ENCODE measurements at places on chromosomes 2 and 18.

DNA sequence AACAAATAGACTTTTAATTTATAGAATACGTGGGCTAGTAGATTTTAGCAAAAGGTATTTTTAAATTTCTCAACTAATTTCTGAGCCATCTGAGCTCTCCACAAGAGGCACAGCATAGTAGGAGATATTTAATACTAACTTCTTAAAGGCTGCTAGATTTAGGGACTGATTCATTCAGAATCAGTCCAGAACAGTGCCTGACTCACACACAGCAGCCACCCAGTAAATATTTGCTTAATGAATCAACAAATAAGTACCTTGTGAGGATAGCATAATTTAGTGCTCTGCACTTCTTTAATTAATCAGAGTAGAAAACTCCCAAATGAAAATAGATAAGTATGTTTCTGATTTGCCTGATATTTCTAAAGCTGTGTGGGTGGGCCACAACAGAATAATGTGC lies 35.6 kb upstream of the SYT4 start:
- H3K27me3 ChIP-seq = no peaks in the 10 kb centered on the region
- no peak overlapping the region for H3K27ac ChIP-seq
- DNase-seq = no peak
- H3K36me3 ChIP-seq = no peaks in the 10 kb centered on the region
- H3K4me3 ChIP-seq = no peak overlapping the region
- H3K4me1 ChIP-seq = no peaks in the 10 kb centered on the region

DNA sequence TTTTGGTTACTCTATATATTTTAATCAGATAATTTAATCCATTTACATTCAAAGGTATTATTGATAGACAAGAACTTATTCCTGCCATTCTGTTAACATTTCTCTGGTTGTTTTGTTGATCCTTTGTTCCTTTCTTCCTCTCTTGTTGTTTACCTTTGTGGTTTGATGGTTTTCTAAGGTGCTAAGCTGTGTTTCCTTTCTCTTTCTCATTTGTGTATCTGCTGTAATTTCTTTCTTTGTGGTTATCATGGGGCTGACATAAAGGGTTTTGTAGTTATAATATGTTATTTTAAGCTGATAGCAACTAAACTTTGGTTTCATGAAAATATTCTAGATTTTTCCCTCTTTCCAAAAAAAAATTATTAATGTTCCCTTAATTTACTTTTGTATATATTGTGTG lies 179.2 kb downstream of the NDUFA10 start:
- no peaks in the 10 kb centered on the region for H3K4me1 ChIP-seq
- no peak for DNase-seq
- no peak overlapping the region for H3K4me3 ChIP-seq
- no peaks in the 10 kb centered on the region for H3K36me3 ChIP-seq
- no peak overlapping the region for H3K27ac ChIP-seq

DNA sequence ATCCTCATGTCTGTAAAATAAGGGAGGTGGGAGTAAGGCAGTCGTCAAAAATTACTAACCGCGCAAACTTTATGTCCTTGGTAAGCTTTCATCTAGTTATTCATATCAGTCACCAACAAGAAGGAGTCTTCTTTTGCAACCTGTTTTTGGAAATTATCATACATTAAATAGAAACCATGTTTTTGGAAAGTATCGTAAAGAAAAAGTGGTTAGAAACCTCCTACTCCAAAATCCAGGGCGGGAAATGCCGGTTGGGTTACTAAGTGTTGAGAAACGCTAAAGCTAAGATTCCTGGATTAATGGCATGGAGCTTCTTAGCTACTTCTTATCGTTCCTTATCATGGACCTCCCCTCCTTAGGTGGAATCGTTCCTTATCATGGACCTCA lies 778 bp downstream of the BBS5 start:
- no peak for DNase-seq
- H3K27ac ChIP-seq = no peak overlapping the region
- H3K4me3 ChIP-seq = peak overlapping the region; percentile 85

DNA sequence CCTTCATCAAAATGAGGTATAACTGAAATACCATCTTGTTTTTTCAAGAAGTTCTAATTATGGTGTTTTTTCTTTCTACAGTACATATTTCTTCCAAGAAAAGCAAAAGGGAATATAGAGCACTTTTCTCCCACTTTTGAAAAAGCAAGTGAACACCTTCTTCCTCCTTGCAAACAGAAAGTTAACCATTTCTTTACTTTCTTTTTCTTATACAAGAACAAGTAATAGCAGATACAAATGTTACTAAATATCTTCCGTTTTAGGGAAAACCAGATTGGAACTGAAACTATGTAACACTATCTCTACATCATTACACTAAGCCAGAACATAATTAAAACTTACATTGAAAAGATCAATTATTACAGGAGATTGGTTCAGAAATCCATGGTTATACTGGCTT lies 44.0 kb downstream of the COBLL1 start:
- H3K27me3 ChIP-seq = no peaks in the 10 kb centered on the region
- H3K4me3 ChIP-seq = no peak overlapping the region
- no peak for DNase-seq
- no peaks in the 10 kb centered on the region for H3K36me3 ChIP-seq
- H3K4me1 ChIP-seq = peaks cover 34% of the 10 kb centered on the region

DNA sequence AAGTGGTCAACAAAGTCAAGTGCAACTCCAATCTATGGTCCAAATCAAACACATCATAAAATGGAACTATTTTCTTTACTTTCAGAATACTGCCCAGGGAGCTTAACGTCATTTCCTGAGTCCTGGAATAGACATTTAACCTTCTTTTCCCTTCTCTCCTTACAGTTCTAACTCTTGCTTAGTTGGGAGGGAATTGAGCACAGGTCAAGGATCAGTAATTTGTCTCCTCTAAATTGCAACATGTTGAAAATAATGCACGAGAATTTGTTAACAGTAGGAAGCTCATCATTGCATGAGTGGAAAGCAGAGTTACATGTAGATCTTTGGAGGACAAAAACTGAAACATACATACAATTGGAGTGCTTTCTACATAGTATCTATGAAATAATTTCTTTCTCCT lies 87.7 kb downstream of the MEP1B start:
- H3K4me3 ChIP-seq = no peak overlapping the region
- peaks cover 21% of the 10 kb centered on the region for H3K4me1 ChIP-seq
- no peak overlapping the region for H3K27ac ChIP-seq
- no peaks in the 10 kb centered on the region for H3K36me3 ChIP-seq
- no peaks in the 10 kb centered on the region for H3K27me3 ChIP-seq
- no peak for DNase-seq

DNA sequence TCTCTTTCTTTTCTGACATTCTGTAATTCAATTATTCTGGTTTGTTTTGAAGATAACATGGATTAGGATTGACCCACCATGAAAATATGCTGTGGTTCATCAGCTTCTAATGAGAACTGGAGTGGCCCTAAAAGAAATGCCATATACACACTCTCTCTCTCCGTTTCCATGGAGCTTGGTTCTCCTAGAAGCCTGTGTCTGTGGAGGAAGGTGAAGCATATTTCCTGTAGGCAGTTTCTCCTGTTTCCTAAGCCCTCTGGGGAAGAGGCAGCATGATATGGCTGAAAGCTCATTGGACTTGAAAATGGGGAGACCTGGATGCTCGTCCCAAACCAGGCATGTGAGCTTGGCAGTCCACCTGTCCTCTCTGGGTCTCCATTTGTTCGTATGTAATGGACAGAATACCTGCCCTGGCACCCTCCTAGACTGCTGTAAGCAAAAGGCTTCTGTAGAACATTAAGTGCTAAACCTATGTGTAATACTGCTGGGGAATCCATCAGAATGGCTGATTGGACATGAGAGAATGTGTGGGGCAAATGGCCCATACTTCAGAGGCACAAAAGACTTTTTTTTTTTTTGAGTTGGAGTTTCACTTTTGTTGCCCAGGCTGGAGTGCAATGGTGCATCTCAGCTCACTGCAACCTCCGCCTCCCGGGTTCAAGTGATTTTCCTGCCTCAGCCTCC lies 75.3 kb upstream of the PPP1CB start:
- no peak overlapping the region for H3K4me3 ChIP-seq
- no peaks in the 10 kb centered on the region for H3K27me3 ChIP-seq
- no peak overlapping the region for H3K27ac ChIP-seq
- H3K36me3 ChIP-seq = no peaks in the 10 kb centered on the region
- DNase-seq = no peak
- H3K4me1 ChIP-seq = peaks cover 11% of the 10 kb centered on the region

- H3K4me1 ChIP-seq = no peaks in the 10 kb centered on the region
- H3K36me3 ChIP-seq = no peaks in the 10 kb centered on the region
- no peak for DNase-seq
- no peaks in the 10 kb centered on the region for H3K27me3 ChIP-seq
These were observed 27.5 kb downstream of the ZNF407 start for GRCh38 chr18:74625157-74625556.

DNA sequence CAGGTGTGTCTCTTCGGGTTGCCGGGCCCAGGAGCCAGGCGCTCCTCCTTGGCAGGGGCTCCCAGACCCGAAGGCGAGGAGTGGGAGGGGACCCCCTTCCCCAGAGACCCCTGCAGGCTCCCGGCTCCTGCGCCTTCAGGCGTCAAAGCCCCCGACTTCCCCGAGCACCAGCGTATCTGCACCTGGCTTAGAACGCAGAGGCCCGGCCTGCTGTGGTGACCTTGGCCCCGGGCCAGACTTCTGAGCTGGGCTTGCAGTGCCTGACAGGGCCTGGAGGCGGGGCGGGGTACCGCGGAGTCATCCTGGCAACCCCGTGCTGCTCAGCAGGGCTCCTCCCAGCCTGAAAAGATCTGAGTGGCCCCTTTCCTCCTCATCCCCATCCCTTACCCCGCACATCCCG lies 27.0 kb downstream of the SKA1 start:
- H3K36me3 ChIP-seq = no peaks in the 10 kb centered on the region
- peak overlapping the region; percentile 42 for H3K4me3 ChIP-seq
- H3K27ac ChIP-seq = no peak overlapping the region
- no peaks in the 10 kb centered on the region for H3K27me3 ChIP-seq
- peak; percentile 77 for DNase-seq

GRCh38 chr2:12867631-12868287 lies 151.0 kb downstream of the TRIB2 start:
- no peak overlapping the region for H3K27ac ChIP-seq
- no peak overlapping the region for H3K4me3 ChIP-seq
- H3K36me3 ChIP-seq = no peaks in the 10 kb centered on the region
- H3K4me1 ChIP-seq = no peaks in the 10 kb centered on the region
- H3K27me3 ChIP-seq = no peaks in the 10 kb centered on the region
